ENCODE measurements at places on chromosomes 6 and 20.
A peak's percentile ranks its signal among the peaks of the same experiment; 100 is the strongest.

- no peak for DNase-seq
Observed at GRCh38 chr6:166774770-166775169, 147.7 kb upstream of the RPS6KA2 start.

DNA sequence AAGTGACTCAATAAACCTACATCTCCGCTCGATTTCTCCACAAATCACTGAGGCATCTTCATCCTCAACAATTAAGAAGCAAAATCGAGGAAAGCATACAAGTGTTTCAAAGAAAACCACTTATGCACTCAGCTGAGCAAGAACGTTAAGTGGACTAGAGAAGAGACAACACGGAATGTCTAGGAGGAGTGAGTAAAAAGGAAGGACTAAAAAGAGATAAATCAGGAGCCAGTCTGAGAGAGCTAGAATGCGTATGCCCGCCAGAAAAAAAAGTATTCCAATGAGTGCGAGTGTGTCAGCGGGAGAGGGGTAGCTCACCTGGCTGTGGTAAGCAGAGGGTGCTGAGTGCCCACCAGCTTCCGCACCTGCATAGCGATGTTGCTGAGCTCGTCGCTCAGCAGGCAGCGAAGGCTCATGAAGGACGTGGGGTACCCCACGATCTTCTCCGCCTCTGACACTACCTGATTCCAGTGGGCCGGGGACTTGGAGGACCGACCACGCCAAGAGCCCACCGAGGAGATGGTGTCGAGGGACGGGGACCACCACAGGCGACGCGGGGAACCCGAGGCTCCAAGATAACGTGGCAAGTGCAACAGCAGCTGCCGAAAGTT is 587 bp downstream of the PDSS2 start:
- peak; percentile 9 for DNase-seq

DNA sequence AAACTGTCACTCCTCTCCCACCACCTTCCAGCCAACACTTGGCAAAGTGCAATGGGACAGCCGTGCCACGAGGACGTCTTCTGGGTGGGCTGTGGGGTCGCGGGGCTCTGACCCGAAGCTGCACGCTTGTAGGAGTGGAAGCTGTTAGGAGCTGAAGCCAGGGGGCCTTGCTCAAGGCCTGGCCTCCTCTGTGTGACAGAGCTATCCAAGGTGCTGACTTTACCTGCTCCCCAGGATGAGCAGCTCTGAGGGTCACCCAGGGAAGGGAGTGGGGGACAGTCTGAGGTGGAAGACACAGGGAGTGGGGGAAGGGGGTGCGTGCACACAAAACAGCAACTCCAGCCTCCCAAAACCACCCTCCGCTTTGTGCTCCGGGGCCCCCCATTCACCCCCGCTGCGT is 17.5 kb upstream of the CHRNA4 start:
- DNase-seq = no peak

DNA sequence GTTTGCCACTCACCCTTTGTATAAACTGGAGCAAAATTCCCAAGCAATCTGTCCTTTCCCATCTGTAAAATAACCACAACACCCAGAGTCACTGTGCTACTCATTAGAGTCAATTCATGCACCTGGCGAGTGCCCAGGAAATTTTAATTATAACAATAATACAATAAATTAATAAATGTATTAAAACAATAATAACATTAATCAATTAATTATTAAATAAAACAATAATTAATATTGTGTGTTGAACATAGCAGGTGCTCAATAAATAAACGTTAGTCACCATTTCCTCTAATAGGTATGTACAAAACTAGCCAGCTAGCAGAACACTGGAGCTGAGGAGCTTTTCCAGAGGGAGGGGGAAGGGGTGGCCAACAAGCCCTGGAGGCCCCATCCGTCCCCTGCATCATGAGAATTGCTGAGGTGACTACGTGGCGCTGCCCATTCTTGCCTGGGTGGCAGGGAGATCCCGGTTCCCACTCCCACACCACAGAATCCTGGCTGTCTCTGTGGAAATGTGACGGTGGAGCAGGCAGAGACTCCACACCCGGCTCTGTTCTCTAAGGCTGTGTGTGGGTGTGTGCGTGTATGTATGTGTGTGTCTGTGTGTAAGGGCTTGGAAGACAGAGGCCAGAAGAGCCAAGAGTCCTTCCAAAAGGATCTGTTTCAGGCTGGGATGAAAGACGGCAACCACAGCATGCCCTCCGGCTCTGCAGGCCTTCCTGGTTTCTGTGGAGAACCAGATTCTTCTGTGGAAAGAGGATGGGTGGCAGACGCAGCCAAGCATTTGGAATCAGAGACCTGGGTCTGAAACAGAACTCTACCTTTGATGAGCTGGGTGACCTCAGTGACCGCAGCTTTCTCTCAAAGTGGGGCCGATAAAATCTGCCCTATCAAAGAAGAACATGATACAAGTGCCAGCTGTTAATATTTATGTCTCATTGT is 18.8 kb upstream of the EZR start:
- no peak for DNase-seq

DNA sequence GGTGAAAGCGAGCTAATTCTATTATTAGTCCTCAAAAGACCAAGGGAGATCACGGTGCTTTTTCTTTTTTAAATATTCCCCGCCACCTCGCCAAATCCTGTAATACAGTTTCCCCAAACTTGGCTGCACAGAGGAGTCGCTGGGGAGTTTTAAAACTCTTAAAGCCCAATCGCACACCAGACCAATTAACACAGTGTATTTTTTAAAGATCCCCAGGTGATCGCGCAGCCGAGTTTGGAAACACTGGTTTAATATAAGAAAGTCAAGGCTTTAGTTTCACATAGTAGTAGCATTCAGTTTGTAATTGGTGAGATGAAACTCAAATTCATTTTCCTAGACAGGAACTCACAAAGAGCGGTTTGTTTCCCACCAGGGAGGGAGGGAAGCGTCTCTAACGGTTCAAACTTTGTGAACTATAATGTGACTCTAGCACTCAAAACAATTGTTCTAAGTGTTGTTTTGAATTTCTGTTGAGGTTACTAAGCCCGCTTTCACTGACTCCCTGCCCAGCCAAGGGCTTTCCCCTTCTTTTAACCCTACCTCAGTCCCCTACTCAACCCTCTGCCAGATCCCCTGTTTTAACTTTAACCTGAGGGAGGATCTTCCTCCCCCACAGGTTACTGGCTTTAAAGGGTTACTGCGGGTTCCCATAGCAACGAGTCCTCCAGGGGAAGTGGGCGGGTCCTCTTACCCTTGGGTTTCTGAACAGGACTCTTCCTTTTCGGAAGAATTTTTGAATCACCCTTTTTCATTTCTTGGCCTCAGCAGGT is 25.7 kb upstream of the BTBD3 start:
- DNase-seq = no peak

- no peak for DNase-seq
Observed at GRCh38 chr6:44914141-44914540, 414.0 kb upstream of the RUNX2 start.

GRCh38 chr20:32124916-32125454 is 15.5 kb downstream of the TM9SF4 start:
- no peak for DNase-seq

- no peak for DNase-seq
Observed at GRCh38 chr6:66772800-66773199, 1065.8 kb upstream of the EYS start.

- no peak for DNase-seq
Observed at GRCh38 chr20:48609491-48609978, 218.3 kb downstream of the PREX1 start.

DNA sequence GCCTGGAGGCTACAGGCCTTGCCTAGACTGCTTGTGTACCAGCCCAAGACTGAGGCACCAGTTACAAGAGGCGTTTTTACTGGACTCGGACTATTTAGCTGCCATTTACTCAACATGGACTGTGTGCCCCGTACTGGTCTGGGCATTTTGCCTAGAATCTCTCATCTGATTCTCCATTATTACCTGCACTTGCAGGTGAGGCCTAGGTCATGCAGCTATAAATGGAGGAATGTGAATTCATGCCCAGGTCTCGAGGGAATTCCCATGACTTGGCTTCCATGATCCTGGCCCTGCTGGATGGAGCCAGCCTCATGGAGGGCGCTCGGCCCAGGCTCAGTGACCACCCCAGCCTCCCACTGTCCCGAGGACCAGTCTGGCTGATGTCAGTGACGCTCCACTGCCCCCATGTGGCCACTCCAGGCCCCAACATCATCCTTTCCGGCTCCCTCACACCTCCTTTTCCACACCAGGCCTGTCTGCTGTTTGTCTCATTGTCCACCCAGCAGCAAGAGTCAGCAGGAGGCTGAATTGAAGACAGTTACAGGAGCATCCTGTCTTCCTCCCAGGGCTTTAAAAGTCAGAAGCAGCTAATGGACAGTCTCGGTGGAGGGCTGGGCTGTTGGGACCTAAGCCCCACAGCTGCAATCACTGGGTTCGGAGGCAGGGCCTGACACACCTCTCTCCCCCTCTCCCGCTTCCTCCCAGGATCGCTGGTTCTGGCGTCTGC is 8.7 kb downstream of the MMP24OS start:
- peak; percentile 26 for DNase-seq

- DNase-seq = no peak
Observed at GRCh38 chr20:2153326-2153725, 51.7 kb downstream of the STK35 start.

DNA sequence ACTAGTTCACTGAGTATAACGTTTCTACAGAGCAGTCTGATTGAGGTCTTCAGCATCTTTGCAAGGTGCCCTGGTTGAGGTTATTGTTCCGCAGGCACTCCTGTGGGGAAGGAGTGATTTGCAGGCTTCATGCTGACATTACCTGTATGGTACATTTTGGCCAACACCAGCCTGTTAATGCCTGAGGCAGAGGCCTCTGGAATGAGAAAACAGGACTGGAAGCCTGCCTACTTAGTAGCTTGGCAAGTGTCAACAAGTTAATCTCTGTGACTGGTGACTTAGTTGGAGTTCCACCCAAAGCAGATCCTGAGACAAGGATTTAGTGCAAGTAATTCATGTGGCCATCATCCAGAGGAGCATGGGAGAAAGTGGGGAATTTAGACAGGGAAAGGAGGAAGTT is 24.6 kb downstream of the MAS1 start:
- DNase-seq = no peak

DNA sequence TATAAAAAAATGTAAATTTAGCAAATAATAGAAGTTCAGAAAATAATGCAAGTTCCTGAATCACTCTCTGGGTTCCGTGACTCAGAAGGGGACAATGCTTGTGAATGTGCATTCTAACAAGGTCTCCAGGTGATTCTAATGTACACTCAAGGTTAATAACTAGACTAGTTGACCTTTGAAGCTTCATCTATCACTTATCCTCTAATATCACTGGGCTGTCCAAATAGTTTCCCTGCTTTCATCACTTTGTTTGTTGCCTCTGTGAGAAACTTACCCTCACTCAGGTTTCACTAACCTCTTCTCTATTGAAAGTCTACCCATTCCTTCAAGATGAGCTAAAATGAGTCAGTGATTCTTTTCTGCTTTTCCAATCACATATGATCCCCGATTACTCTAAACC is 189.0 kb downstream of the BTBD9 start:
- no peak for DNase-seq

DNA sequence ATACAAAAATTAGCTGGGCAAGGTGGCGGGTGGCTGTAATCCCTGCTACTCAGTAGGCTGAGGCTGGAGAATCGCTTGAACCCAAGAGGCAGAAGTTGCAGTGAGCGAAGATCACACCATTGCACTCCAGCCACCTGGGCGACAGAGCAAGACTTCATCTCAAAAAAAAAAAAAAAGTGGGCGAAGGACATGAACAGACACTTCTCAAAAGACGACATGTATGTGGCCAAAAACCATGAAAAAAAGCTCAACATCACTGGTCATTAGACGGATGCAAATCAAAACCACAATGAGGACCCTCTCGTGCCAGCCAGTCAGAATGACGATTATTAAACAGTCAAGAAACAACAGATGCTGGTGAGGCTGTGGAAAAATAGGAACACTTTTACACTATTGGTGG is 344.9 kb upstream of the JARID2 start:
- DNase-seq = no peak

- no peak for DNase-seq
Observed at GRCh38 chr6:55433446-55434130, 106.3 kb downstream of the GFRAL start.

- DNase-seq = no peak
Observed at GRCh38 chr6:170461111-170461510, 92.0 kb downstream of the PSMB1 start.

DNA sequence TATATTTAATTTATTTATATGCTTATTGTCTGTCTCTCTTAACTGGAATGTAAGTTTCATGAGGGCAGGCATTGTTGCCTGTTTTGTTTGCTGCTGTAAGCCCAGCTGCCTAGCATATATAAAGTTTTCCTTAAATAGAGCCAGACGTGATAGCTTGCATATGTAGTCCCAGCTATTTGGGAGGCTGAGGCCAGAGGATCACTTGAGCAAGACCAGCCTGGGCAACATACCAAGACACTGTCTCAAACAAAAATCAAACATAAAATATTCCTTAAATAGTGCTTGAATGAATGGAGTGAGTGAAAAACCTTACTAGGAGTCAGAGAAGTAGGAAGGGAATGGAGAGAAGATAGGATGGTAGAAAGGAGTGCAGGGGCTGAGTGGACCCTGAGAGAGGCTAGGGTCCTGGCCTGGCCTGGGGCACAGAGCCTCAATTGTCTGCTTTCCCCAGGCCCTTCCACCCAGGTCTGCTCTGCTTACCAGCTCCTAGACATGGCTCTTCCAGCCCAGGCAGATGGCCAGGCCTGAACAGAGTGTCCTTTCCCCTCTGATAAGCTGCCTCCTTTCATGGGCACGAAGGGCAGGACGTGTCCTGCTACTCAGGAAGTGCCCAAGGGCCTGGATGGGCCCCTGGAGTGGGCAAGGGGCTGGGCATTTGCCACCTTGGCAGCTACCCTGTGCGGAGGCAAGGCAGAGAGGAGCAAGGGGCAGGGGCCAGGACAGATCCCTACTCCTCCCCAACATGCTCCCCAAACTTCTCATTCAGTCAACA is 17.7 kb upstream of the BAK1 start:
- no peak for DNase-seq

GRCh38 chr6:21201187-21201586 is 392.4 kb upstream of the SOX4 start:
- no peak for DNase-seq

DNA sequence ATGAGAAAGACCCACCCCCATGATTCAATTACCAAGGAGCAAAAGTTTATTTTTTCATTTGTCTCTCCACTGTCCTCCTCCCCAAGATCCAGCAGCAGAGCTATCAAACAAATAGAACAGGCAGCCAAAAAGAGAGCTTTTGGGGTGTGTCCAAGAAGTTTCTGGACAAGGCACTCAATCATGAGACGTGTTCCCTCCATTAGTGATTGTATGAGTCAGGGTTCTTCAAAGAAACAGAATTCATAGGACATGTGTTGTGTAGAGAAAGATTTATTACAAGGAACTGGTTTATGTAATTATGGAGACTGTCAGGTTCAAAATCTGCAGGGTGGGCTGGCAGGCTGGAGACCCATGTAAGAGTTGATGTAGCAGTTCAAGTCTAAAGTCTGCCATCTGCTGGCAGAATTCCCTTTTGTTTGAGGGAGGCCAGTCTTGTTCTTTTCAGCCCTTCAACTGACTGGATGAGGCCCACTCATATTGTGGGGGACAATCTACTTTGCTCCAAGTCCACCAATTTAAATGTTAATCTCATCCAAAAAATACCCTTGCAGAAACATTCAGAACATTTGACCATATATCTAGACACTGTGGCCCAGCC is 248.1 kb upstream of the OPRM1 start:
- DNase-seq = no peak

- DNase-seq = no peak
Observed at GRCh38 chr6:12097791-12098190, 85.7 kb downstream of the HIVEP1 start.
